ENCODE measurements at places on chromosomes 11 and 22. TPM values are rescaled to one million over a fixed set of nuclear protein-coding genes. Genes with fewer than 3 reads are reported as not detected.
A peak's percentile ranks its signal among the peaks of the same experiment; 100 is the strongest.

The ASPHD2 gene
- 3.4 TPM for total RNA-seq

The KBTBD3 gene
- total RNA-seq = 5.8 TPM

The CD3D gene
- total RNA-seq = not detected

The ZNF215 gene
- 4.7 TPM for total RNA-seq

DNA sequence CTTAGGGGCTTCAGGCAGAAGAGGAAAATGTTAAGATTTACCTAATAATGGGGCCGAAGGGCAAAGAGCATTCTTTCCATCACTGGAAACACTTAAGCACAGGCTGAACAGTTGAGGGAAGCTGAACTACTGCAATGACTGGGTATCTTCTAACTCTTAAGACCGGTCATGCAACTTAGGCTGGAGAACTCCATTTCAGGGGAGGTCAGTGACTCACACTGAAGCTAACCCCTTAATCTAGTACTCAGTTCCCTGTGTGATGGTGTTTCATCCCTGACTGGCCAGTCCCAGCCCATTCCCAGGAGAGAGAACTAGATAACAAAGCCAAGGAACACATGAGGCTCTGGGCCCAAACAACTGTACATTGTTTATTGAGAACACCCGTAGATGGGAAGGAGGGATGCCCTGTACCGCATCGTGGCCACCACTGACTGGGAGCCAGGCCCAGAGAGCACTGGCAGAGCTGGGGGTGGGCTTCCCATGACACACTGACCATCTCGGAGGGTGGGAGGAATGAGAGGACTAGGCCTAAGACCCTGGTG lies 10.5 kb downstream of the RPL27A start:
- no peak for DNase-seq

DNA sequence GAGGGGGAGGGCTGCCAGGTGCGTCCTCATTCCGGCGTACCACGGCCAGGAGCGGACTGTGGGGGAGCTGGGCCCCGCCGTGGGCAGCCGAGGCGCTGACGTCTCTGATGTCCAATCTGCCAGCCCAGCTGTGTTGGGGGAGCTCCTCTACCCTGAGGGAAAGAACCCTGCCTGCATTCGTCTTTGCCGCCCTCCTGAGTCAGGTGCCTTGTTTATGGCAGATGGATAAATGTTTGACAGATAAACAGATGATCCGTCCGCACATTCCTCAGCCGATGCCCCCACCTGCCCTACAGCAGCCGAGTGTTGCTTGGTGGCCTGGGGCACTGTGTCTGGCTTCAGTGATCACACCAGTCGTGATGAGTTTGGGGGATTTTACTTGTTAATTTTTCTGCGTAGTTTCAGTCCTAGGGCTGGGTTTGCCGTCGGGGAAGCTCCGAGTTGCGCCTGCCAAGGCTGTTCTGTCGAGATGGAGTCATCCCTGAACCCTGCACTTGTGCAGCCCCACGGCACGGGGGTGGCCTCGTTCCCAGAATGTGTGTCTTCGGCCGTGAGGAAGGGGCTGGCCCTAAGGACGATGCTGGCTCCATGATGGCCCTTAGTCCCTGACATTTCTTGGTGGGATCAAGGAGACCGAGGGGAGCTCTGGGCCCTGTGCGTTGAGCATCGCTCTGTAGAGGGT lies 1083.9 kb downstream of the BRD1 start:
- no peak for DNase-seq

The OR2AT4 gene
- total RNA-seq = not detected

- DNase-seq = no peak
Observed at GRCh38 chr11:18140145-18140544, 7.8 kb downstream of the MRGPRX3 start.

The HEPHL1 gene
- total RNA-seq = 0.51 TPM

The CHRM4 gene
- total RNA-seq = not detected

GRCh38 chr11:10693509-10694081 lies at the start of gene IRAG1:
Gene IRAG1, minus strand, starts transcription at chr11:10693755. Its CDS starts 153 bp downstream, at chr11:10693602.
- no peak for DNase-seq

DNA sequence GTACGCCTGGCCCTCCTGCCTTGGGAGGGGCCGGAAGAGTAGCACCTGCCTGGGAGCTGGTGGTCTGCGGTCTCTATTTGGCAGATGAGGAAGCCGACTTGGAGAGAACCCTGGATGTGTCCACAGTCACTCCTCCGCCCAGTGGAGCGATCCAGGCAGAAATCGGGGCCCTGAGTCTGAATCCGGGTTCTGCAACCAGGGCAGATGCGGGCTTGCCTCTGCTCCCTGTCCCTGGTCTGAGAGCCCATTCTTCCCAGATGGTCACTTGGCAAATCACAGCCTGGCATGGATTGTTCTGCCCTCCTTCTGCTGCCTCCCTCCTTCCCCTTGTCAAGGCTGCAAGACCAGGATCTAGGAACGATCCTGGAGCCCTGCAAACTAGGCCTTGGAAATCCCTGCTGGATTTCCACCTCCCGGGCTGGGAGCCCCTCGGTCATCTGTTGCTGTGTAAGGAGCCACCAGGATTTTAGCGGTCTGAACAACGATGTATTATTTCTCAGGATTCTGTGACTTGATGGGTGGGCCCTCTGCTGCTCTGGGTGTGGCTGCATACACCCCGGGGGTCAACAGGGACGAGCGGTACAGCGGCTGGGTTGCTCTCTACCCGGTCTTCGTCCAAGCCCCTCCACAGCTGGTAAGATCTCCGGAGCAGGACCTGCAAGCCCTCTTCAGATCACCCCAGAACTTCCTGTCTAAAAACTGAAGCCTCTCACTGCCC lies 2.0 kb upstream of the ASCL2 start:
- DNase-seq = no peak

- DNase-seq = no peak
Observed at GRCh38 chr22:32794449-32795213, 6.9 kb upstream of the TIMP3 start.

DNA sequence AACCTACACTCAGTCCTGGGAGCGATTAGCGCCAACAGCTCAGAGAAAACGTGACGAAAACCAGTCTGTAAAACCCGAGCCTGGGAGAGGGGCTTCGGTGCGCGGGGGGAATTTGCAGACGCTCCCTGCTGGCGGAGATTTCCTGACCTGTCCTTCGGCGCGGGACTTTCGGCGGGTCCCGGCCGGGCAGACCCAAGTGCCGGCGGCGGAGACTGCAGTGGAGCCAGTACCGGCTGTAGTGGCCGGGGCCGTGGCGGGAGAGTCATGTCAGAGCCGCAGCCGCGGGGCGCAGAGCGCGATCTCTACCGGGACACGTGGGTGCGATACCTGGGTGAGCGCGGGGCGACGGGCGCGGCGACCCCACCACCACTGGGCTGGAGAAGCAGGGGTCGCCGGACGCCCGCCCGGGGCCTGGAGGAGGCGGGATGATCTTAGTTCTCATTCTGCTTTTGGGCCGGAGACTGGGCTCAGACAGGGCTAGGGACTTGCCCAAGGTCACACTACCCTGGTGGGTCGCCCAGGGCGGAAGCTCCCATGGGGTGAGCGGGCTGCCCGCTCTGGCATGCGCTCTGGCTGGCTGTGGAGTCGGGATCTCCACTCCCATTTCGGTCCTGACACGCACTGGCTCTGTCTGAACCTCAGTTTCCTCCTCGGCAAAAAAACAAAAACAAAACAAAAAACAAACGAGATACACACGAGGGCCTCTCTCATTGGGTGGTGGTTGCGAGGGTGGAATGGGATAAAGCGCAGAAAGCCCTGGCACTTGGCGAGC lies at the start of gene MTFP1:
TSS of gene MTFP1 (plus strand) at position 153 of the 772 bp plus-strand sequence. CDS start at position 265, 112 bp downstream.
- DNase-seq = peak; percentile 53

- peak; percentile 97 for DNase-seq
Observed at GRCh38 chr11:116853461-116854073, 16.1 kb upstream of the APOA1 start.

The CNIH2 gene
- not detected for total RNA-seq

DNA sequence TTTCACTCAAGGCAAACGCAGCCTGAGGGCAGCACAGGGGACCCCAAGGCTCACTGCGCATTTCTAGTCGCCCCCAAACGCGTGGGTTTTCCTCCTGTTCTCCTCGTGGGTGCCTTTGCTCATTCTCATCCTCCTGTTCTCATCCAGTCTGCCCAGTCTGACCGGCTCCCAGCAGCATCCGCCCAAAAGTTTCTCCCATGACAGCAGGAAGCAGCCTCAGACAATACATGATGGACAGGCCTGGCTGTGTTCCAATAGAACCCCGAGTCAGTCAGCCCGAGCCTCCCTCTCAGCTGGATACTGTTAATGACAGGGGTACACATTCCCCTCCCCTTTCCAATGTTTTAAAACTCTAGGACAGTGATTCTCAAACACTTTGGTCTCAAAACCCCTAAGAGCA lies 22.5 kb upstream of the KRTAP5-7 start:
- no peak for DNase-seq

The TMEM151A gene
- not detected for total RNA-seq

- no peak for DNase-seq
Observed at GRCh38 chr11:131796541-131796940, 426.1 kb downstream of the NTM start.

GRCh38 chr11:69201066-69201365 lies 45.3 kb downstream of the SMIM38 start:
- DNase-seq = no peak
